Kidney tubule cell (primary cell): ENCODE measurements at places on chromosomes 11 and 22.

- DNase-seq: no peak
These were observed 906 bp downstream of the ARSA start for GRCh38 chr22:50626850-50627641.

GRCh38 chr11:127412722-127413380, 412.3 kb upstream of the KIRREL3 start:
- no peak for DNase-seq

- DNase-seq: no peak
These were observed 3.7 kb downstream of the PTS start for GRCh38 chr11:112229746-112230433.

DNA sequence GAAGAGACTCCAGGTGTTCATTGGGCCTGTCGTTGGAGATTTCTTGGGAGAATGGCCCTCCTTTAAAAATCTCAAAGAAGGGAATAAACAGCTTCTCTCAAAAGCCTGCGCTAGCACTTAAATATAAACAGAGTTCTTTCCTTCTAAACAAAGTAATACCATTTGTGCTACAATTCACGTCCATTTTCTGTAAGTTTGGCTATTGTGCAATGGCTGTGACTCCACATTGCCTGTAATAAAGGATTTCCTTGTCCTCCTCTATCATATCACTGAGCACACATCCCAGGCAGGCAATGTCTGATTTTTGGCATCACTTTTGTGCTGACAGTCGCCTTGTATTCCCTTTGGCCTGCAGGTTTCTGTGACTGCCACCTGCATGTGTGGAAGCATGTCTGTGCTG, 4.9 kb upstream of the ADAMTS8 start:
- DNase-seq: no peak

DNA sequence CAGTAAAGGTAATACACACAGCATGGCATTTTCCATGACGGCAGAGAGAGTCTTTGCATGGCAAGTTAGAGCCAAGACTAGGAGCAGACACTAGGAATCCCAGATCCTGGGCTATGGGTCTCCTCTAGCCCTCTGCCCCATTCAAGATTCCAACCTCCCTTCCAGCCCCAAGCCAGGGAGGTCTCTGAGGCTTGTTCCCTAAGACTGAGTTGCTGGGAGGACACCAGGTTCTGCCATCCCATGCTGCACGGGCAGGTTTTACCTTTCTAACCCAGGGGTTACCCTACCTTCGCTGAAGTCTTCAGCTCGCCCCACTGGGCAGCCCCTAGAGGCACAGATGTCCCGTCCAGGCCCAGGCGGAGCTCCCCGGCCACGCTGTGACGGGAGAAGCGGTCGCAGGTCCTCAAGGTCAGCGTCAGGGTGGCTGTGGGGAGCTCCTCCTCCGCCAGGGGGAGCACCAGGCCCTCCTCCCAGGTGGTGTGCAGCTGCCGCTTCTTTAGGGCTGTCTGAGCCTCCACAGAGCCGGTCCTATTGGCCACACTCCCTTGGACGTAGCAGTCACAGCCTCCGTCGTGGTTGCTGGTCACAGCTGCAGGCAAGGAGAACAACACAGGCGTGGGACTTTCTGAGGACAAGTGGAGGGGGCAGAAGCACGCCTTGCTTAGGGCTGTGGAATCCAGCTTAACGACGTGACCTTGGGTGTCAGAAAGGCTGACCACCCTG, 33.8 kb downstream of the SYT13 start:
- peak; percentile 75 for DNase-seq

DNA sequence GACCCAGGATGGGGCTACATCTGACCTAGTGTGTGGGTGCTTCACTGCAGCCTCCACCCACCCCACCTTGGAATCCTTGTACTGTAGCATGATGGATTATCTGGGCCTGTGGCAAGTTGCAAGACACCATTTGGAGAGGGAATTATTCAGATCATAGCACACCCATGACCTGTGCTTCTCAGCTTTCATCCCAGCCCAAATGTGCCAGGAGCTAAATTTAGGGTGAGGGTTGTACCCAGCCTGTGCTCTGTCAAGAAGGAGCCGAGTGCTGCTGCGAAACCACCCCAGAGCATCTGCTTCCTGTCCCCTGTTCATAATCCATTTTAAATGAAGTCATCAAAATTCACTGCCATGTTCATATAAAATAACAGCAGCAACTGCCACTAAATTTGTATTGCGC, 394.5 kb downstream of the SHANK2 start:
- no peak for DNase-seq

DNA sequence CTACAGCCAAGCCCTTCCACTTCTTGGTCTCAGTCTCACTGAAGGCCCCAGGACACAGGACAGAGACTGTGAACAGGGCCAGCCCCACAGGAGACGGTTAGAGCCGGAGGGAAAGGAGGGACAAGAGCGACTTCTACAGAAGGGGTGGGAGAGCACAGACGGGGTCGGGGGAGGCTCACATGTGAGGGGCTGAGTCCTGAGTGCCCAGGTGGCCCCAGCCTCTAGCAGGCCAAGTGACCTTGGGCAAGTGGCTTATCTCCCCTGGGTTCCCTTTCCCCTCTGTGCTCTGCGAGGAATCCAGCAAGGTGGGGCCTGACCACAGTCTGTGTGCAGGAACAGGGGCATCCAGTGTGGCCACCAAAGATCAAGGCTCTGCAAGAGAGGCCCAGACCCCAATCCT, 102.6 kb upstream of the LMO1 start:
- no peak for DNase-seq

DNA sequence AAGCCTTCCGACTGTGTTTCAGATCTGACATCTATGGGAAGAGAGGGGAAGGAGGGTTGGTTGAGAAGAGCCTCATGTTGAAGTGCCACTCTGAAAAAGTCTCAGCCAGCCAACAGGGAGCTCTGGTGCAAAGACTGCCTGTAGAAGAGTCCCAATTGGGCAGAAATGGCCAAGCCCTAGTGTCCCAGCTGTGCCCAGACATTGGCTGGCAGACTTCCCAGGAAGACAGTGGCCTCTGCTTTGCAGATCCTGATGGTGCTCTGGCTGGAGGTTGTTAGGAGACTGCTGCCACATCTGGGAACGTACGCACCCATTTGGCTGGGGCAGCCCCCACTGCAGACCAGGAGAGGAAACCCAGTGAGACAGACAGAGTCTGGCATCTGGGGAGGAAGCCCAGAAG, 3.2 kb upstream of the PLA2G3 start:
- no peak for DNase-seq
